NCI-H1092 (cell line): ENCODE measurements at places on chromosomes 1 and 21.

- no peak for DNase-seq
Observed at GRCh38 chr1:39003794-39004193, 12.7 kb downstream of the AKIRIN1 start.

DNA sequence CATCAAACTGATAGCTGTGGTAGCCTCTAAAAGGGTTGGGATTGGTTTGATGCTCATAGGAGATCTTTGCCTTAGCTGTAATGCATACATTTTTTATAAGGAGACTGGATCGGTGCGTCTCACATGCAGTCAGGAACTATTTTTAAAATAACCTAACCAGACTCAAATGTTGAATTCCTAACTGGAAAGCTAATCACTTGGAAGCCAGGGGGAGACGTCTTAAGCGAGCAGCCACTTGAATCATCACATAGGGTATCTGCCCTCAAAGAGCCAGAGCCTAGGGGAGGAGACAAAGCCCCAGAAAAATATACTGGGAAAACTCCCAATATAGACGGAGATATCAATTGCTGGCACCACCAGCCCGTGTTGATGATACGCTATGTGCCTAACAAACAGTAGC lies 61.7 kb upstream of the PUM1 start:
- DNase-seq, result no peak

DNA sequence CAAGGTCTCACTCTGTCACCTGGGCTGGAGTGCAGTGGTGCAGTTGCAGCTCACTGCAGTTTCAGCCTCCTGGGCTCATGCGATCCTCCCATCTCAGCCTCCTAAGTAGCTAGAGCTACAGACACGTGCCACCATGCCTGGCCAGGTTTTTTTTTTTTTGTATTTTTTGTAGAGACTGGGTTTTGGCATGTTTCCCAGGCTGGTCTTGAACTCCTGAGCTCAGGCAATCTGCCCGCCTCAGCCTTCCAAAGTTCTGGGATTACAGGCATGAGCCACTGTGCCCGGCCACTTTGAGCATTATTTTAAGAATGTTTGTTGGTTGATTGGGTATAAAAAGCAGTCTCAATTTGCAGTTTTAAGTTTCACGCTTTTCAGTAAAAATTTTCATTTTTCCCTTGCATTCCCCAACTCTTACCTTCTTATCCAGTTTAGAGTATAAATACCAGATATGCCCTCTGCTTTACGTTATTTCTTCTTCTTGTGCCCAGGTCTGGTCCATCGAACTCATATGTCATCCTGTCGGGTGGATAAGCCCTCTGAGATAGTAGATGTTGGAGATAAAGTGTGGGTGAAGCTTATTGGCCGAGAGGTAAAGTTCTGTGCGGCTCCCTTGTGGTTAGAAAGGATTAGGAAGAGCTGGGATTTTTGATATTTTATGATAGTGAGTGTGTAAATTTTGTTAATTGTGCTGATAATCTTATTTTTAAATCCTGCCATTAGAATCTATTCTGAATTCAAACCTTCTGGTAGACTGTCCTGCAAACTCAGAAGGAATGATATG lies 36.0 kb downstream of the FABP3 start:
- DNase-seq, result no peak

GRCh38 chr1:35885961-35886558 lies 3.1 kb downstream of the AGO1 start:
- no peak for DNase-seq

DNA sequence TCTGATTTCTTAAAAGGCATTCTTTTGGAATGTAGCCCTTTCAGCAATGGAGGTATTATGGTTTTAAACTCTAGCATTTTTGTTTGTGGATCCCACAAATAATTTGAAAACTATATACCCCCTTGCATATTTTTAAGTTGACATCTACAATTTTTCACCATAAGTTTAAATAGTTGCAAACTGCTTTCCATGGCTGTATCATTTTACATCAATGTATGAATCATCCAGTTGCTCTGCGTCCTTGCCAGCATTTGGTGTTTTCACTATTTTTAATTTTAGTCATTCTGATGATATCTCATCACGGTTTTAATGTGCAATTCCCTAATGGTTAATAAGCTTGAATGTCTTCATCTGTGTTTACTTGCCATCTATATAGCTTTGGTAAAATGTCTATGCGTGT lies 20.7 kb downstream of the DIPK1A start:
- no peak for DNase-seq

GRCh38 chr1:24207709-24208108 lies 20.6 kb upstream of the IFNLR1 start:
- DNase-seq, result no peak

GRCh38 chr1:175499595-175500382 lies 243.6 kb downstream of the TNR start:
- DNase-seq, result no peak

GRCh38 chr1:61638296-61638695 lies 86.6 kb downstream of the TM2D1 start:
- DNase-seq, result no peak

GRCh38 chr21:40152476-40152875 lies 285.2 kb downstream of the PCP4 start:
- DNase-seq, result no peak

DNA sequence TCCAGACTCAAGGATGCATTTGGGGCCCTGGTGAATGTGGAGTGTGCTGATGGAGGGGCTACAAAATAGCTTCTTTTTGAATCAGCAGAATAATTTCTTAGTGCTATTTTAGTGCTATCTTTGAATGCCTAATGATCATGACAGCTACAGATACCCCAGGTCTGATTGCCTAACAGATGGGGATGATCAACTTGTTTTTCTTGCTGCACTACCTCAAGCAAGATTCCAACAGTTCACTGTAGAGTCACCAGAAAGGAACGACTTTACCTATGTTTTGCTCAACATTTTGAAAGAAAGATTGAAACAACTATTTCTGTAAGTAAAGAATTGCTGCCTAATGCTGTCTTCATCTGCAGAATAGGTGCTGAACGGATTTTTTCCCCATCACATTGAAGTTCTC lies 42.6 kb upstream of the VAV3 start:
- no peak for DNase-seq

- no peak for DNase-seq
Observed at GRCh38 chr1:221227460-221227859, 348.2 kb downstream of the HLX start.

GRCh38 chr1:158095737-158096335 lies 84.9 kb upstream of the CD1D start:
- DNase-seq, result no peak

- no peak for DNase-seq
Observed at GRCh38 chr1:1191734-1192133, 14.7 kb downstream of the TNFRSF18 start.

- DNase-seq, result no peak
Observed at GRCh38 chr1:53134042-53134485, 8.4 kb downstream of the SLC1A7 start.

- no peak for DNase-seq
Observed at GRCh38 chr1:14955402-14955801, 198.1 kb upstream of the TMEM51 start.

DNA sequence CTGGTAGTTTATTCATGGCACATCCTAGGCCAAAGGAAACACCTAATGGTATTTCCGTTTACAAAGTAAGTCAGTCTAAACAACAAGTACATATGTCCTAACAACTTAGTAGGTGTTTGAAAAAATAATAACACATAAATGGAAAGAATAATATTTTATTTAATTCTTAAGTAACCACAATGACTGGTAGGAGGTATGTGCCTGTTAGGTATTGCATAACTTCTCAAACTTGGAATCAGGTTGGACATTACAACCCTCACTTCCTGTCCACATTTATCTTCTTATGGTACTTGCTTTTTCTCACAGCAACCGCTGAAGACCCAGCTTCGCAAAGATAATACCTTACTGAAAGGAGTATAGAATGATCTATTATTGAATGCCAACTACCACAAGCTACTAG lies 64.2 kb downstream of the VPS13D start:
- DNase-seq, result no peak

DNA sequence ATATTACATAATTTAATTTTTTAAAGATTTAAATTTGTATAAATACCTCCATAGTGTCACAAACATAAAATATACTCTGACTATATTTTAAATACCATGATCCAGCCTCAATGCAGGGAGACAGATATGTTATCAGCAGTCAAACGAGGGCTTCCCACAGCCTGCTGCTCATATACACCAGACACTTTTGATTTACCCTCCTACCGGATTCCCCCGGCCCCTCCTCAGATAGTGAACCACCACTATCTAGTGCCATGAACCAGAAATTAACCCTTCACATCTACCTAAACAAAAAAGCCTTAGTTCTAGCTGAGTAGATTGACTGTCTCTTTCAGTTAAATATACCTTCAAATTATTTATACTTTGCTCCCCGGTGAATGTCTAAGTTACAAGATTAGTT lies 52.4 kb upstream of the C1orf53 start:
- no peak for DNase-seq

DNA sequence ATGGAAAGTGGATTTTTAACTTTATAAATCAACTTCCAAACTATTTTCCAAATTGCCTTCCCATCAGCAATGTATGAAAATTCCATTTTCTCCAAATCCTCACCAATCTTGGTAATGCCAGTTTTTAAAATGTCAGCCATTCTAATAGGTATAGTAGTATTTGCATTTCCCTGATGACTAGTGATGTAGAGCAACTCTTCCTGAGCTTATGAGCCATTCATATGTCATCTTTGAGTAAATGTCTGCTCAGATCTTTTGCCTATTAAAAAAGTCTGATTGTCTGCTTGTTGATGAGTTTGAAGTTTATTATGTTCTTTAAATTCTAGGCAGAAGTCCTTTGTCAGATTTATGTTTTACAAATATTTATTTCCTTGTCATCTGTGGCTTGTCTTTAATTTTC lies 54.7 kb downstream of the KDM1A start:
- DNase-seq, result no peak

GRCh38 chr1:231157311-231157710 lies 4.5 kb upstream of the TRIM67 start:
- DNase-seq, result no peak

GRCh38 chr1:75707191-75707590 lies 17.3 kb upstream of the ACADM start:
- no peak for DNase-seq

- DNase-seq, result no peak
Observed at GRCh38 chr1:87872692-87873091, 544.0 kb downstream of the LMO4 start.
